ENCODE measurements at places on chromosomes 11 and 22.
A peak's percentile ranks its signal among the peaks of the same experiment; 100 is the strongest.

DNA sequence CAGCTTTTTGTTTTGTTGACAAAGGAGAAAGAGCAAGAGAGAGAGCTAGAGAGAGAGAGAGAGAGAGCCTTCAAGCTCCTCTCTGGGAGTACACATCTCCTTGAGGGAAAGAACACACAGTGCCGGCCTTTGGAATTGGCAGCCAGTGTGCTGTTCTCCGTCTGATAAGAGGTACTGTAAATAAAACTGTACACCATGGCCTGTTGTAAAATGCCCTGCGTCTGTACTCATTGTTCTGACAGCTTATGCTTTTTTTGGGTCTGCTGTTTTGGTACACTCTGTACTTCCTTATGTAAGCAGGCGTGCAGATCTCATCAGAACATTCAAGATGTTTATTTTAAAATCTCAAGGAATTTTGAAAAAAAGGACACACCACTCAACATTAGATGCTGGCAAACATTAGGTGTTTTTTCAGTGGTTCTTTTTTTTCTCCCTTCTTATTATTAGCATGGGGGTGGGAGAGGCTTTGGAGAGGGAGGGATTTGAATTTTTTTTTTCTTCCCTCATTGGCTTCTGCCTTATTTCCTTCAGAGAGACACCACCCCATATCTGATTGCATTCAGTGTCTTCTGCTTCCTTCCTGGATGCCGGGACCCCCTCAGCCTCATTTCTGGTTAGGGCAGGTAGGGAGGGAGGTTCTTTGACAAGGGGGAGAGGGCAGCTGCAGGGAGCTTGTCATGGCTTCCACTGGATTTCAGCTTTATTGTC is 116.8 kb upstream of the NNMT start:
- no peak for DNase-seq

DNA sequence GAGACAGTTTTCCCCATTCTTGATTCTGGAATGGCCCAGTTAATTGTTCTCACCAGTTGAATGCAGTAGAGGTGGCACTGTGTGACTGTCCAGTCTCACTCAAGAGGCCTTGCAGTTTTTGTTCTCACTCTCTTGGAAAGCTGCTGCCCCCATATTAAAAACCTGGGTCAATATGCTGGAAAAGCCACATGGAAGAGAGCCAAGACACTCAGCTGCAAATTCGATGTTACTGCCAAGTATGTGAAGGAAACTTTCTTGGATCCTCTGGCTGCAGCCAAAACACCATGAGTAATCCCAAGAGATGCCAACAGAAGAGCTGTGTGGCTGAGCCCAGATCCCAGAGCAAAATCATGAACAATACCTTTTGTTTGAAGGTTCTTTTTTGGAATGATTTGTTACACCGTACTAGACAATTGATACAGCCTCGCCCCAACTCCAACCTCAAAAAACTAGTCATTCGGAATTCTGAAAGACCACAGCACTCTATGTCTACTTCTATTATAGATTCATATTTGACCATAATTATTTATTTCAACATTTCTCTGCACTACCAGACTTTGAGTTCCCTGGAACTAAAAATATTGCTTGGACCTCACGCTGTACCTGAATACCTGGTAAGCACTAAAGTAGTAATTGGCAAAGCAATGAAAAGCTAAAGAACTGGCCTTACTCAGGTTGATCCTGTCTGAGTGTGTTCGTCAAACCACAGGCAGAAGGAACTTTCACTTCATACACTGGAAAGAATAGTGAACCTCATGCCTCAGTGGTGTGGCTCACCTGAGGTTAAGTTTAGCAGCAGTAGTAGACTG is 378.8 kb downstream of the ETS1 start:
- DNase-seq: peak; percentile 94

GRCh38 chr11:65584723-65585171 is 8.9 kb downstream of the EHBP1L1 start:
- no peak for DNase-seq

DNA sequence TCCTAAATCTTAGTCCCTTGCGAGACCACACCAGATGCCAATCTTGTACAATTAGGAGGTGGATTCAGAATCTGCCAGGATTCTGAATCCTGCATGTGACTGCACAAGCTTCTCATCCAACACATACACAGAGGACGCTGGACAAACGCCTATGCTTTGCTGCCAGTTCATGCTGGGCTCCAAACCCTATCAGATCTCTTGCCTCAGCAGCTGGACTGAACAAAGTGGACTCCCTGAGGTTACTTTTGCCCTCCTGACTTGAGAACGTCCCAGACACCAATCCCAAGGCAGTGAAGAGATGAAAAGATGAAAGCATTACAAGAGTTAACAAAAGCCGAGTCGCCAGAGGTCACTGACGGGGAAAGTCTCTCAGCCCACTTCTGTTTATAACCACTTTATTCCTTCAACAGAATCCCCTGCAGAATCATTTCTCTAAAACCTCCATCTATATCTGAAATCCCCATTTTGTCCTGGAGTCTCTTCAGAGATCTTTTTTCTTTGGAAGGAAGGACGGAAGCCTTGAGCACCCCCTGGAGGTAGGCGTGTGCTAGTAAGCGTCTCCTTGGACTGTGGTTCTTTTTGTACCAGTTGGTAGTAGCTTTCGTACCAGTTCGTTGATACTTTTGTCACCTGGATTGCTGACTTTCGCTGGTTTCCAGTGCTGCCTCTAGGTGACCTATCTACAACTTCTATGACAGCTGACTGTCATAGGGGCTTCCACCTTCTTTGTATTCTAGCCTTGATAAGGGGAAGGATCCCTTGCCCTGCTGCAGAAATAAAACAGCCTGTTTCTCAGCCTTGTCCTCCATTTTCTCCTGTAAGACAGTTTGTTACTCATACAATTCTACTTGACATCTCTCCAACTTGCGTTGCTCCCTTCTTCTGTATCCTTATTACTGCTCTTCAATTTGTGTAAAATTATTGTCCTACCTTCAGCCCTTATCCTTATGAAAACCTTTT is 26.1 kb upstream of the EED start:
- DNase-seq: peak; percentile 71

GRCh38 chr22:39110631-39111561 is 13.9 kb downstream of the APOBEC3H start:
- no peak for DNase-seq

DNA sequence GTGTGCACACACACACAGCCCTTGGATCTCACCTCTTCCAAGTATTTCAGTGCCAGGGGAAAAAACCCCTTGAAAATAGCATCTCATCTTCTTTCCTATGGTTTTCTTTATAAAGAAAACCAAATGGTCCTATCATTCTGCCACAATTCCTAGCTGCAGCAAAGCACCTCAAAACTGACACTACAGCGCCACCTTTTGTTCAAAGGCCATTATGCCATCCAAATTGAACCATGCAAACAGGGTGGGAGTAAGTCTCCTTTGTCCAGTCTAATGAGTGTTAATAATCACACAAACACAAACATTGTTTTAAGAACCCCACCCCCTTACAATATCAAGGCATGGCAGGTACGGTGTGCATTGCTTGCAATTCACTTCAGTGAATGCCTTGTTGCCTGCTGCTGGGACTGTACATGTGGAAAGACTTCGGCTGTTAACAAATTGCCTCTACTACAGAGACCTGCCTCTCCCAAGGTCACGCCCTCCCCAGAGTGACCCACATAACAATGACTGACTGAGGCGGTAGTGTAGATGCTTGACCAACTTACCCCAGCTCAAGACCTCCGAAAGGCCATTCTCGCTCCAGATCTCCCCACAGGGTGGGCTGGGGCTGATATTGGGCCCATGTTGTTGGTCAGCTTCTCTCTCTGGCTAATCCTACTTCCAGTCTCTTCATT is 31.7 kb downstream of the FAM181B start:
- DNase-seq: peak; percentile 36

GRCh38 chr11:115576606-115577380 is 72.6 kb upstream of the CADM1 start:
- DNase-seq: no peak

DNA sequence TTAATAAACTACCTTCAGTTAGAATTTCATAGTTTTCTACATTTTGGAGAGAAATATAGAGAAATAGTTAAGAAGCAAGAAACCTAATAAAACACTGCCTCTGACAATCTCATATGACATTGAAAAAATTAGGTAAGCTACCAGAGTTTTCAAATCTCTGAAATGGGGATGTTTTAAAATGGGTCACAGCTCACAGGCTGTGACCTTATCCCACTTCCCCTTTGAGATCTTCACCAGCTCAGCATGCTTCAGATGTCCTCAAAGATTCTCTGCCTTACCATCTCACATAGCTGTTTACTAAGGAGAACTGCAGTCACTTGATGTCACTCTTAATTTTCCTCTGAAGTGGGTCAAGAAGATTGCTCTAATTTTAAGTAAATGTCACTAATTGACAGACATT is 717.8 kb downstream of the JRKL start:
- DNase-seq: no peak

GRCh38 chr22:41092847-41093411 is 537 bp downstream of the EP300 start:
- DNase-seq: peak; percentile 23

GRCh38 chr11:122170815-122171475 is 54.9 kb upstream of the BLID start:
- peak; percentile 94 for DNase-seq

- no peak for DNase-seq
Observed at GRCh38 chr11:78753297-78753696, 178.6 kb upstream of the NARS2 start.

- DNase-seq: no peak
Observed at GRCh38 chr22:20012741-20013331, 3.8 kb downstream of the ARVCF start.

GRCh38 chr11:28448186-28448585 is 340.0 kb downstream of the METTL15 start:
- DNase-seq: peak; percentile 58

- peak; percentile 91 for DNase-seq
Observed at GRCh38 chr11:126929179-126930061, 71.2 kb downstream of the KIRREL3 start.

GRCh38 chr11:2258501-2259465 is 11.6 kb downstream of the ASCL2 start:
- no peak for DNase-seq

GRCh38 chr11:79440571-79441460 is at the start of gene TENM4:
Gene TENM4, minus strand, starts transcription at chr11:79441030. Its CDS starts 371,086 bp downstream, at chr11:79069944.
- peak; percentile 60 for DNase-seq

DNA sequence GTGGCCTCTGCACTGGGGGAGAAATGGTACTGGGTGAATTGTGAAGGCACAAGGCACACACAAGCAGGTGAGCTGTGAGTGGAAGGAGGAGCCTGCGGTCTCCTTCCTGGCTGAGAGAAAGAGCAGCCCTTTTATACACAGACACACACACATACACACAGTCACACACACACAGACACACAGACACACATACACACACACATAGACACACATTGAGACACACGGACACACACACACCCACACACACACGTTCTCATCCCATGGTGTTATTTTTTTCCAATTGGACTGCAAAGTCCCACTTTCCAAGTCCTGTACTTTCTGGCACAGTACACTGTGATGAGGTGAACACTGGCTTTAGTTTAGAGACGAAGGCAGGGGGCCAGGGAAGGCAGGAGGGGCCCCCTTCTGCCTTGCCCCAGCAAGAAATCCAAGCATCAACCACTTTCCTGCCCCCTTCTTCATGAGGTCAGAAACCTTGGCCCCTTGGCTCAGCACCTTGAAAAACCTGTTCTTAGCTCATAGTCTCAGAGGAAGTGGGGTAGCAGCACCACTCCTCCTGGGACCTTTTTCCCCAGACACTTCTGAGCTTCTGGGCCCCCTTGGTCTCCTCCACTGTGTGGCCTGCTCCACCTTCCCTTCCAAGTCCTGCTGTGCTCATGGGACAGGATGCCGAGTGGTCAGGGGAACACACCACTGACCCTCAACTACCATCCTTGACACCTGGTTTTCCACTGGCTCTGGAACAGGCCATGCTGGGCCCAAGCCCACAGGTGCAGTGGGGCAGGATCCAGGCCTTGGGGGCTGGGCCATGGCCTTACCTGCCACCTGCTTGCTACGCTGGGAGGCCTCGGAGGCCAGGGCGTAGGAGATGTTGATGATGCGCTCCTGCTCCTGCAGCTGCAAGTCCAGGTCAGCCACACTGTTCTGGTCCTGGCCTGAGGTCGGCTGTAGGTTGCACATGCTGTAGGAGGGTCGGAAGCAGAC is 43.8 kb downstream of the C11orf58 start:
- DNase-seq: no peak

- peak; percentile 68 for DNase-seq
Observed at GRCh38 chr11:65224930-65225278, 36.9 kb upstream of the POLA2 start.

DNA sequence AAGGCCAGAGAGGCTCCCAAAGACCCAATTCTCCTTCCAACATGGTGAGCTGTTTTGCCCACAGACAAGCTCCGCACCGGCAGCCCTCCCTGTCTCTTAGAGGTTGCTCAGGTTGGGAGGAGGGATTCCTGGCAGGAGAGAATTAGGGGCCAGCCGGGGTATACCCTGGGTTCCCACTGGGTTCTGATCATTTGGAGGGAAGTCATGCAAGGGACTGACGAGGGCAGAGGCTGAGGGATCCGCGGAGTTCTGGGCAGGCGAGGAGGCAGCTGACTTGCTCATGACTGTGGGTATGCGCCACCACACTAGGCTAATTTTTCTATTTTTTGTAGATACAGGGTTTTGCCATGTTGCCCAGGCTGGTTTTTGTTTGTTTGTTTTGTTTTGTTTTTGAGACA is 4.6 kb downstream of the ST3GAL4 start:
- no peak for DNase-seq

DNA sequence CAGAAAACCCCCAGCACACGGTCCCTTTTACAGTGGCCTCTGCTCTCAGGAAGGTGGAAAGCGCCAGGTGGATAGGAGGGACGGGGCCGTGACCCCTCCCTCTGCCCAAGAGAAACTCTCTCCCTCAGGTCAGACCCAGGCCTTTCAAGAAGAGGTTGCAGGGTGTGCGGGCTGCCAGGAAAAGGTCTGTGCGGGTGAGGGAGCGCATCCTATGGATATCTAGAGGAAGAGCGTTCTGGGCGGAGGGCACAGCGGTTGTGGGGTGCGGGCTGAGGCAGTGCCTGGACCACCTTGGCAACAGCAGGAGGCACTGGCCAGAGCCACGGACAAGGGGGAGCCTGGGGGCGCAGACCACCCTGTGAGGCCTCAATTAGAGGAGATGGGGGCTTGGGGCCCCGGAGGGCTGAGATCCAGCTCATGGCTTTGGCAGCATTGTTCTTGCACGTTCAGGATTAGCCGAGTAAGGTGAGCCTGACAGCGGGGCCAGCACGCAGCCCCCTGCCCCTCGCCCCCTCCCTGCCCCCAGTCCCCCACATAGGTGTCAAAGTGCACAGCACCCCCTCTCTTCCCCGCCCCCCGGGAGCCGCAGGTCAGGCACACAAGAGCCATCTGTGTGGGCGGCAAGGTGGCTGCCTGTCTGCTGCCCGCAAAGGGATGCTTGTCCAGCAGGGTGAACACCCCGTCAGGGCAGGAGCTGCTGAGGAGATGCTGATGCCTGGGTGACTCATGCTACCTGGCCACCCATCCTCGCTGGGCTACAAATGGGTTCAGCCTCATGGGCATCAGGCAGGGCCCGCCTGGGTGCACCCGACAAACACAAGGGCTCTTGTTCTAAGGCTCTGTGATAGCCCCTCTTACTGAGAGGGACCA is 92.8 kb upstream of the KCNQ1OT1 start:
- no peak for DNase-seq
